ENCODE measurements at places on chromosomes 6 and 20.

DNA sequence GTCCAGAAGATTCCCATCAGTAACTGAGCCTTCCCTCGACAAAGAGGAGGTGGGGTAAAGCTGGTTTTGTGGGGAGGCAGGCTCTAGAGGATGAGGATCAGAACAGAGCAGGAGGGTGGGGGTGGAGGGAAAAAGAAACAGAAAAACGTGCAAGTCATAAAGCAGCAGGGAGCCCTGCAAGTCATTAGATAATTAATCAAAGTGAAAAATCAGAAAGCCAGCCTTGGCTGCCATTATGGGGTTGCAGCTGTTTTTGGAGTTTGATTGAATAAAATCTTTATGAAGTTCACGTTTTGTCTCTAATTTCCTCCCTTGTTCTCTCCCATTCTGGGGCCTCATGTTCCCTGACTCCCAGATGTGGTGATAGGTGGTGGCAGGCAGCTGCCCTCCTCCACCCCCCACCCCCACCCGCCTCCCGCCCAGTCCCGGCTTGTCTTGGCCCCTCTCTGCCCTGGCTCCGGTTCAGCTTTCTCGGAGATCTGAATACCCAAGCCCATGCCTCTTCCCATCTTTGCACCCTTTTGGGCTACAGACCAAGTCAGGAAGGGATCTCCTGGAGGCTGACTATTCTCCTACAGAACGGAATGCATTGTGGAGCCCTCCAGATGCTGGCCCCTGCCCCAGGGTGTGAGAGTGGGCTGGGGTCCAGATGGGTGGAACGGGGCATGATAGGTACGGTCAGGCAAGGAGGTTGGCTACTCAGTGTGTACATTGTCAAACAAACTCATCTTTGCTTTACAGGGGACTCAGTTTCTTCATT is 141.8 kb downstream of the CDC5L start:
- no peak for DNase-seq

DNA sequence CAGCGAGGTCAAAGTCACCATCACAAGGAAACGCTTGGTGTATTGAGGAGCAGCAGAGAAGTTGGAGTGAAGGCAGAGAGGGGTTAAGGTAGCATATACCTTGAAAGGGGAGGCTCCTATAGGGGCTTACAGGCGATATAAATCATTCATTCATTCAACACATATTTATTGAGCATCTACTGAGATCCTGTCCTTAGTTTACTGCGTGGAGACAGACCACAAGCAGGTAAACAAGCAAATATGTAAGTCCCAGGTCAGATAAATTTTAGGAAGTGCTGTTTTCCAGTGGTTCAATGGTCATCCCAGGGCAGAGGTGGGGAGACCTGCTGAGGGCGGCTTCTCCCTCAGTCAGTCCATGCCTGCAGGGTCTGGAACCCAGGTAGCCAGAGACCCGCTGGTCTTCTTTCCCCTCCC is 761 bp upstream of the DNMT3B start:
- DNase-seq = no peak

GRCh38 chr6:37056112-37056403 is 50.6 kb downstream of the FGD2 start:
- no peak for DNase-seq

GRCh38 chr6:41373919-41374617 is 38.7 kb downstream of the NCR2 start:
- no peak for DNase-seq

GRCh38 chr6:142856624-142857232 is 88.2 kb downstream of the HIVEP2 start:
- no peak for DNase-seq

DNA sequence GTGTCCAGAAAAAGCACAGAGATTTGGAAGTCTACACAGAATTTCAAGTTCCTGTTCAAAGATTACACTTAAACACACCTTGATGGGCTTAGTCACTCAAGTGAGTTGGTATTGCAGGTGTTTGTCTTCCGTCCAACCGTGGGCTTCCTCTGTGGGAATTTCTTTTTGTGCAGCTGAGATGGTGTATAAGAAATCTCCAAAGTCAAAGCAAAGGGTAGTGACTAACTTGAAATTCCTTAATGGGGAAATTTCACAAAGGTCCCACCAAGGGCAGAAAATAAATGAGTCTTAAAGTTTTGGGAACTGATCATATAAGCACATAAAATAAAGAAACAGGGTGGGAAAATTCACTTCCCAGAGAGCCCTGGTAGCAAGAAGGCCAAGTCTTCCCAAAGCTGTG is 102.0 kb upstream of the TNFAIP3 start:
- no peak for DNase-seq

DNA sequence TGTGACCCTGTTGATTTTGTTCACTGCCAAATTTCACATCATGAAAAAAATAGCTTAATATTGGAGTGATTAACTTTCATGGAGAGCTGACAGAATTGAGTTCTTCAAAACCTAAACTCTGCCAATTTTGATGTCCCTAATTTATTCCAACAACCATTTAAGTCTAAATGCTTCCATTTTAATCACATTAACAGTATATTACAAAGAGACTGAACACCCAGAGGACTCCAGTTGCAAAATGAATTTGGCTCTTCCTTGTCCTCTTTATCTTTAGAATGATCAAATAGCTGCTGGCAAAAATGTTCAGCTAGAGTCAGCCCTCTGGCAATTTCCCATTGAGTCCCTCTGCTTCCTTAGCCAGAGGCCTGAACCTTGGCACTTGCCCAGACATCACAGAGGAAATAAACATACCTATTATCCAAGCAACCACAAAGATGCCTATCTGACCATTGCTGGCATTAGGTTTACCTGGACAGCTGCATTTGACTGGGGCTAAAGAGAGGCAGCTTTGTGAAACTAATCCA is 299.0 kb upstream of the STXBP5 start:
- DNase-seq = no peak

DNA sequence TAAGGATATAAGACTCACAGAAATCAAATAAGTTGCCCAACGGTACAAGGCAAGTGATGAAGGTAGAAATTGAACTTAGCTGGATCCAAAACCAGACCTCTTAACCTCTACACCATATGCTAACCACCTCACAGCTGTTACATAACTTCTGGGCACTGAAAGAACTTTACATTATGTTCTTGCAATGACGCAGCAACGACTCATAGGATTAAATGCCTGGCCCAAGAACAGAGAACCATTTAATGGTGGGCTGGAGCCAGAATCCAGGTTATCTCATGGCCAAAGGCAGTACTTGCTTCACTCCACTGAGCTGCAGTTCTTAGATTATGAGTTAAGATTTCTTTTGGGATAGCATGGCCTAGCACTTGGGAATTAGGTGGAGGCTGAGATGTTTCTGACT is 4.4 kb downstream of the TRMT6 start:
- no peak for DNase-seq

GRCh38 chr6:52632011-52632410 is 38.9 kb upstream of the TMEM14A start:
- DNase-seq = no peak

GRCh38 chr20:63706027-63706695 is 1.6 kb downstream of the ARFRP1 start:
- no peak for DNase-seq

GRCh38 chr20:32433311-32434021 is 75.3 kb downstream of the ASXL1 start:
- no peak for DNase-seq

DNA sequence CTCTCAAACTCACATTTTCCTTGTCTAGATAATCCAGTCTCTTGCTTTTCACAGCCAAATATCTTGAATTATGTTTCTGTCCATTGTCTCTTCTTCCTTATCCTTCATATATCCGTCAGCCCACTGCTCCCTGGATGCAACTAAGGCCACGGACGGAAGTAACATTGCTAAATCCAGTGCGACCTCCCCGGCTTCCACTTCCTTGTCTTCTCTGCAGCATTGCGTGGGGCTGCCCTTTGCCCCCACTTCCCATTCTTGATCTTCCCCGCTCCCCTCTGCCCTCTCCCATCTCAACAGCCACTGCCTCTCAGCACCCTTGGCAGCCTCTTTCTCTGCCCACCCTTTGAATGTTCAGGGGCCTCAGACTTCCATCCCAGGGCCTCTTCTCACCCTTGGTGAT is 190.4 kb upstream of the UST start:
- DNase-seq = no peak

DNA sequence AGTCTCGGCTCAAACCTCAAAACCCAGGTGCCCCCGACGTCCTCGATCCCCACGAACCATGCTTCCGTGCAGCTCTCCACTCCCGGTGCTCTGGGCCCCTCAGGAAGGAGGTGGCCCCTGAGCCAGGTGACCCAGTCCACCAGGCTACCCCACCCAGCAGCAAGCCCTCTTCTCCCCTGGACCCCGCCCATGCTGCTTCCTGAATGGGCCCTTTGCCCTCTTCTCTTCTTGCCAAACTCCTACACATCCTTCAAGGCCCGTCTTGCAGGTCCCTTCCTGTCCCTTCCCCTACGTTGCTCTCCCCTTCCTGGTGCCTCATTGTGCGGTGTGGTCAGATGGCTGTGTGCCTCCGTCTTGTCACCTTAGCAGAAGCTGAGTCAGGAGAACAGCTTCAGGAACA is 3.4 kb upstream of the GATA5 start:
- DNase-seq = no peak

DNA sequence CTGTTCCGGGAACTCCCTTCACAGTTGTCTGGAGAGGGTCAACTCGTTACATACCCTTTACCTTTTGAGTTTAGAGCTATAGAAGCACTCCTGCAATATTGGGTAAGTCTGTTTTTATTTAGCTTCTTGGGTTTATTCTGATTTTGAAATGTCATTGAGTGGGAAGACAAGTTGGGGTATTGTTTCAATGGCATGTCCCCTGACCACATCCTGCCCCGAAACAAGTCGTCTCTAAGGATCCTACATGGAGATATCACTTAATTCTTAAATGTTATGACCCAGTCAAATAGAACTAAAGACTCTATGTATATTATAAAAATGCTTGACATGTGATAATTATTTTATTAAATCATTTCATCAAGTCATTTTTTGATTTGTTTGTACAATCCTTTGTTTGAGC is 9.6 kb downstream of the MRS2 start:
- no peak for DNase-seq

Data from left forelimb (tissue), 1 donor.